ENCODE measurements at places on chromosomes 4 and X. TPM values are rescaled to one million over a fixed set of nuclear protein-coding genes. Genes with fewer than 3 reads are reported as not detected.
A peak's percentile ranks its signal among the peaks of the same experiment; 100 is the strongest.

Gene FDCSP
- total RNA-seq, result not detected

GRCh38 chr4:148651991-148652390, 209.8 kb upstream of the NR3C2 start:
- H3K27me3 ChIP-seq, result no peaks in the 10 kb centered on the region
- no peak for DNase-seq
- H3K4me1 ChIP-seq, result no peaks in the 10 kb centered on the region
- H3K4me3 ChIP-seq, result no peak overlapping the region
- no peaks in the 10 kb centered on the region for H3K36me3 ChIP-seq
- no peak overlapping the region for H3K27ac ChIP-seq

GRCh38 chr4:16225167-16225862, 956 bp downstream of the TAPT1 start:
- H3K4me1 ChIP-seq, result peaks cover 18% of the 10 kb centered on the region
- peak; percentile 43 for DNase-seq
- no peaks in the 10 kb centered on the region for H3K36me3 ChIP-seq
- peak overlapping the region; percentile 60 for H3K4me3 ChIP-seq

GRCh38 chrX:70527053-70527452, 82.4 kb downstream of the DLG3 start:
- no peaks in the 10 kb centered on the region for H3K27me3 ChIP-seq
- no peak overlapping the region for H3K27ac ChIP-seq
- H3K36me3 ChIP-seq, result no peaks in the 10 kb centered on the region
- no peak for DNase-seq
- H3K4me3 ChIP-seq, result no peak overlapping the region

GRCh38 chr4:7847206-7847605, 92.5 kb downstream of the AFAP1 start:
- H3K27me3 ChIP-seq, result no peaks in the 10 kb centered on the region
- peak overlapping the region; percentile 2 for H3K27ac ChIP-seq
- peaks cover 36% of the 10 kb centered on the region for H3K4me1 ChIP-seq
- no peak for DNase-seq
- H3K4me3 ChIP-seq, result no peak overlapping the region

GRCh38 chr4:78512357-78512920, 39.1 kb upstream of the ANXA3 start:
- no peak for DNase-seq
- no peaks in the 10 kb centered on the region for H3K36me3 ChIP-seq
- no peak overlapping the region for H3K4me3 ChIP-seq
- H3K27ac ChIP-seq, result no peak overlapping the region
- H3K4me1 ChIP-seq, result no peaks in the 10 kb centered on the region

Gene RAB40AL
- 2.1 TPM for total RNA-seq

Gene XG
- total RNA-seq, result not detected

- peaks cover 30% of the 10 kb centered on the region for H3K27me3 ChIP-seq
- no peaks in the 10 kb centered on the region for H3K36me3 ChIP-seq
- no peak overlapping the region for H3K4me3 ChIP-seq
Measured at GRCh38 chr4:4890574-4891255, 31.2 kb downstream of the MSX1 start.

- H3K27me3 ChIP-seq, result no peaks in the 10 kb centered on the region
- H3K27ac ChIP-seq, result no peak overlapping the region
- H3K4me1 ChIP-seq, result no peaks in the 10 kb centered on the region
- no peak for DNase-seq
Measured at GRCh38 chr4:125303821-125304220, 10.9 kb upstream of the FAT4 start.

DNA sequence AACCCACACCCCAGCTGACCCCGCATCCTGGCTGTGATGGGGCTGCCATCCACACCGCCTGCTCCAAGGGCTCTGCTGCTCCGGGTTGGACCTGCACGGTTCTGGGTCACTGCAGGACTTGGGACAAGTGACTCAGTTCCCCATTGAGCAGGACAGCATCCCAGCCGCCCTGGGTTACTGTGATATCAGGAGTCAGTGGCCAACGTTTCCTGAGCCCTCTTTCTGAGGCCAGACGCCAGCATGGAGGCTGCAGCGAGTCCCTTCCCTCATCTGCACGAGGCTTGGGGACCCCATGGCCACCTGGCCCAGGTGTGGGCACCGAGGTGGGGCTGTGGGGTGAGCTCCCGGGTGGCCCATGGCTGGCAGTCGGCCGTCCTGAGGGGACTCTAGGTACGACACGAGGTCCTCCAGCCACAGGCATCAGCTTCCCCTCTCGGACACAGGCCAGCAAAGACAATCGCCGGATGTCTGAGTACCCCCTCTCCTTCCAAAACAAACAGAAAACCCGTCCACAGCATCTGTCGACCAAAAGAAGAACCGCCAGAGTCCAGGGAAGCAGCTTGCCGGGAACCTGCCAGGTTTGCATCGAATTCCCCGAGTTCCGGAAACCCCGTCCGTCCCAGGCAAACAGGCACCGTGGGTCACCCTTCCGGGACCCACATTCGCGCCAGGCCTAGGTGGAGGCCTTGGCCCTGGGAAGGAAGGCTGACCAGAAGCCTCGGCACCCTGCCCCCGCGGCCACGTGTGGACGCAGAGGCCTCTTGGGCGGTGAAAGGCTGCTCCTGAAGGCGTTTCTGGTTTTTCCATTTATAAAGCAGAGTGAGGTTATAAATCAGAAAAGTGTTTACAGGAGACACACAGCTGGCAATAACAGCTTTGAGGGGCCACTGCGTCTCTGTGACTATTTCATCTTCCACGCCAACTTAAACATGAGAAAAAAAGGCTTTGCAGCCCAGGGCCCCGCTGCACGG, 136.0 kb downstream of the FAM53A start:
- DNase-seq, result no peak
- no peaks in the 10 kb centered on the region for H3K36me3 ChIP-seq
- peaks cover 54% of the 10 kb centered on the region for H3K27me3 ChIP-seq

Gene CXXC4
- 0.80 TPM for total RNA-seq

Gene TMEM47
- total RNA-seq, result not detected

Gene PCGF3
- total RNA-seq, result 60.5 TPM

GRCh38 chrX:72016881-72017783, 106.5 kb downstream of the NHSL2 start:
- H3K27me3 ChIP-seq, result peaks cover 14% of the 10 kb centered on the region
- no peak for DNase-seq
- no peaks in the 10 kb centered on the region for H3K4me1 ChIP-seq
- H3K27ac ChIP-seq, result no peak overlapping the region

Gene GPC4
- 4.4 TPM for total RNA-seq

- H3K27me3 ChIP-seq, result peaks cover 5% of the 10 kb centered on the region
- no peaks in the 10 kb centered on the region for H3K36me3 ChIP-seq
- H3K4me1 ChIP-seq, result no peaks in the 10 kb centered on the region
- no peak for DNase-seq
- H3K4me3 ChIP-seq, result no peak overlapping the region
Measured at GRCh38 chrX:138519296-138519695, 192.2 kb downstream of the FGF13 start.

DNA sequence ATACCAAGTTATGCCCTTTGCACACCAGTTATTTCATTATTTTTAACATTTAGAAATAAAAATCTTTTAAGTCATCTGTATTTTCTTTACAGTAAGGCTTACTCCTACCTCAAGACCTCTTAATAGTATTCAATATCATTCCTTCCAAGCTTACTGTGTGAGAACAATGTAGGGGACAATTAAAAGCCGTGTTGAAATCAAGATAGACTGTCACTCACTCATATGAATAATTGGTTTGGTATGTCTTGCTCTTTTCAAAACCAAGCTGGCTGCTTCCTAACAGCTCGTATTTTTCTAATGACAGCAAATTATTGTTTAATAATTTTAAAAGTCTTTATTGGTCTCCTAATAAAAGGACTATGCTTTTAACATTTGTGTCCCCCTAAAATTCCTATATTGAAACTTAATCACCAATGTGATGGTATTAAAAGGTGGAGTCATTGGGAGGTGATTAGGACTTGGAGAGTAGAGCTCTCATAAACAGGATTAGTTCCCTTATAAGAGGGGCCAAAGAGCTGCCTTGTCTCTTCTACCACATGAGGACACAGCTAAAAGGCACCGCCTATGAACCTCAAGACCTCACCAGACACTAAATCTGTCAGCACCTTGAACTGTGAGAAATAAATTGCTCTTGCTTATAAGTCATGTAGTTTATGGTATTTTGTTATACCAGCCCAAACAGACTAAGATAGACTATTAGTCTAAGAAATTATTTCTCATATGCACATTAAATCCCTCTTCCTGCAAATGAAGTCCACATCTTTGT, 4.1 kb downstream of the ABCB7 start:
- no peaks in the 10 kb centered on the region for H3K36me3 ChIP-seq
- no peaks in the 10 kb centered on the region for H3K27me3 ChIP-seq
- no peak overlapping the region for H3K27ac ChIP-seq
- 0 out of 2 replicates have a peak, but pooled peaks cover 10% of the 10 kb centered on the region for H3K4me1 ChIP-seq
- H3K4me3 ChIP-seq, result no peak overlapping the region

- no peak overlapping the region for H3K4me3 ChIP-seq
- 0 out of 2 replicates have a peak, but pooled peaks cover 3% of the 10 kb centered on the region for H3K36me3 ChIP-seq
- no peaks in the 10 kb centered on the region for H3K27me3 ChIP-seq
- H3K4me1 ChIP-seq, result no peaks in the 10 kb centered on the region
Measured at GRCh38 chr4:112546476-112546875, 30.5 kb upstream of the NEUROG2 start.

Gene TIMM8A
- 16.5 TPM for total RNA-seq

DNA sequence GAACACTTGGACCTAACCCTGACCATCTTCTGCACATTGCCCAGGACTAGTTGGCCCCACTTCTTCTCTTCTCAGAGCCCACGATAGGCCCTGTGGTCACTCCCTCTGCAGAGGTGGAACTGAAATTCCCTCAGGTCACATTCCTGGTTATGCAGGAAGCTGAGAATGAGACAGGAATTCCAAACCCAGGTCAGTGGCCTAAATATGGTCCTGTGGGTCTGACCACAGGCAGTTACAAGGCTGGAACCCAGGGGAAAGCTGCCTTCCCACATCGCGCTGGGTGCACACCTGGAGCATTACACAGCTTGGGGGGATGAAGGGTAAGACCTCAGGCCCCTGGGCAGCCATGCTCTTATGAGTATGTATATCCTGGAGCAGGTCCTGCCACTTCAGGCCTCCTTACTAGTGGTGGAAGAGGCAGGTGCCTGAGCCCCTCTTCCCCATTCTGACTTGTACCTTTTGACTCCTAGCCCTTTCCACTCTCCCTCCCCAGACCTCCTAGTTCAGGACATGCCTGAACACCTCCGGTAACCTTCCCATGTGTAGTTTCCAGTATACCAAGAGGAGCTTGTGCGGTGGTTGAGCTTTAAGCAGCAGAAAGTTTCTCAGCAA, 173.5 kb downstream of the ASMT start:
- peaks cover 44% of the 10 kb centered on the region for H3K27me3 ChIP-seq
- no peaks in the 10 kb centered on the region for H3K4me1 ChIP-seq
- H3K27ac ChIP-seq, result no peak overlapping the region
- no peak overlapping the region for H3K4me3 ChIP-seq

GRCh38 chr4:115259642-115260041, 146.2 kb upstream of the NDST4 start:
- H3K27me3 ChIP-seq, result no peaks in the 10 kb centered on the region
- no peak overlapping the region for H3K4me3 ChIP-seq
- H3K36me3 ChIP-seq, result no peaks in the 10 kb centered on the region

Gene HPF1
- total RNA-seq, result 28.3 TPM

Gene FATE1
- total RNA-seq, result not detected

All from PC-9 (cell line).